GM12878 (cell line): ENCODE measurements at places on chromosomes 6 and 20.

- no peaks in the 10 kb centered on the region for H3K36me3 ChIP-seq
- no peaks in the 10 kb centered on the region for H3K27me3 ChIP-seq
- H3K27ac ChIP-seq, result no peak overlapping the region
- no peak overlapping the region for H3K4me3 ChIP-seq
- DNase-seq, result no peak
- no peaks in the 10 kb centered on the region for H3K4me1 ChIP-seq
Measured at GRCh38 chr20:3405139-3405538, 2.3 kb downstream of the DNAAF9 start.

DNA sequence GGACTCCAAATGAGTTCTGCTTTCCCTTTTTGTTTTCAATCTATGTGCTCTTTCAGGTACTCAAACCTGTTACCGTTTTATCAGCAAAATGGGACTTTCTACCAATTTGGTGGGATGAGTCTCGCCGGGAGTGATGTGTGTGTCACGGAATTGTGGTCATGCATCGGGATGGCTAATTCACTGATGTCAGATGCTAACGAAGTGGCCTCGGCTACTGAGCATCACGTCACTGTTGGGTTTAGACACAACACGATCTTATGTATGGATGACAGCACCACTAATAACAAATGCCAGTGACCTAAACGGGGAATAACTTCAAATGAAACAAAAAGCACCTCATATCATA is 1.6 kb upstream of the PCK1 start:
- H3K4me3 ChIP-seq, result no peak overlapping the region
- H3K36me3 ChIP-seq, result no peaks in the 10 kb centered on the region
- H3K4me1 ChIP-seq, result no peaks in the 10 kb centered on the region
- peaks cover 9% of the 10 kb centered on the region for H3K27me3 ChIP-seq

- H3K27ac ChIP-seq, result no peak overlapping the region
- no peak for DNase-seq
- no peaks in the 10 kb centered on the region for H3K36me3 ChIP-seq
- no peaks in the 10 kb centered on the region for H3K27me3 ChIP-seq
- no peak overlapping the region for H3K4me3 ChIP-seq
Measured at GRCh38 chr6:71733970-71734899, 152.1 kb upstream of the RIMS1 start.

GRCh38 chr6:132330759-132331158 is 70.5 kb downstream of the MOXD1 start:
- H3K36me3 ChIP-seq, result no peaks in the 10 kb centered on the region
- H3K4me3 ChIP-seq, result no peak overlapping the region
- H3K27ac ChIP-seq, result no peak overlapping the region
- H3K4me1 ChIP-seq, result no peaks in the 10 kb centered on the region
- H3K27me3 ChIP-seq, result no peaks in the 10 kb centered on the region

DNA sequence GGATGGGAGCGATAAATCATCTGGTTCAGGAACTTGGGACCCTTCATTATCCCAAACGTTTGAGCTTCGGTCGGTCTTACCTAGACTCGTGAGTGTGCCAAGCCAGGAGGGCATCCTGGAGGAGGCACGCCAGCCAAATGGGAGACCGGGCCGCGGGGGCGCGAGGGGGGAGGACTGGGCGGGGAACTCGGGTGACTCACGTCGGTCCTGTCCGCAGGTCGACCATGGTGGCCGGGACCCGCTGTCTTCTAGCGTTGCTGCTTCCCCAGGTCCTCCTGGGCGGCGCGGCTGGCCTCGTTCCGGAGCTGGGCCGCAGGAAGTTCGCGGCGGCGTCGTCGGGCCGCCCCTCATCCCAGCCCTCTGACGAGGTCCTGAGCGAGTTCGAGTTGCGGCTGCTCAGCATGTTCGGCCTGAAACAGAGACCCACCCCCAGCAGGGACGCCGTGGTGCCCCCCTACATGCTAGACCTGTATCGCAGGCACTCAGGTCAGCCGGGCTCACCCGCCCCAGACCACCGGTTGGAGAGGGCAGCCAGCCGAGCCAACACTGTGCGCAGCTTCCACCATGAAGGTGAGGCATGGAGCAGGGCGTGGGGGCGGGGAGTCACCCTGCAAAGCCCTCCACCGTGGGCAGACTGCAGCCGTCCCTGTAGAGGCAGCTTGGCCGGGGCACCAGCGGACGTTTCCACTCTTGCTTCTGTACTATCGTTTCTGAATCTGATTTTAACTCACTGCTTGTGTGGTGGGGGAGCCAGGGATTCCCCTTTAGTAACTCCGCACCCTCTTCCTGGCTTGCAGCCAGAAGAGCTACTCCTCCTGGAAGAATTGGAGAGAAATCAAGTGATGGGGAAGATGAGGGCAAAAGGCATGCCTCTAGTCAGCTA is 2.7 kb downstream of the BMP2 start:
- no peaks in the 10 kb centered on the region for H3K36me3 ChIP-seq

DNA sequence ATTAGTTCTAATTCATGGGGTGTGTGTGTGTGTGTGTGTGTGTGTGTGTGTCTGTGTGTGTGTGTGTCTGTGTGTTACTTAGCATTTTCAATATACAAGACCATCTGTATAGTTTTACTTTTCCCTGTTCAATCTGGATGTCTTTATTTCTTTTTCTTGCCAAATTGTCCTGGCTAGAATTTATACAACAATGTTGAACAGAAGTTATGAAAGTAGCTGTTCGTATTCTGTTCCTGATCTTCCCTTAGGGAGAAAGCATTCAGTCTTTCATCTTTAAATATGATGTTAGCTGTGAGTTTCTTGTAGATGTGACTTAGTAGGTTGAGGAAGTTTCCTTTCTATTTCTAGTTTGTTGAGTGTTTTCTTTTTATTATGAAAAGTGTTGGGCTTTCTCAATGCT is 334.7 kb upstream of the RNF24 start:
- no peaks in the 10 kb centered on the region for H3K36me3 ChIP-seq
- no peak for DNase-seq
- H3K4me3 ChIP-seq, result no peak overlapping the region
- H3K27me3 ChIP-seq, result no peaks in the 10 kb centered on the region; the same call in 1 of the 2 replicates
- no peaks in the 10 kb centered on the region for H3K4me1 ChIP-seq

DNA sequence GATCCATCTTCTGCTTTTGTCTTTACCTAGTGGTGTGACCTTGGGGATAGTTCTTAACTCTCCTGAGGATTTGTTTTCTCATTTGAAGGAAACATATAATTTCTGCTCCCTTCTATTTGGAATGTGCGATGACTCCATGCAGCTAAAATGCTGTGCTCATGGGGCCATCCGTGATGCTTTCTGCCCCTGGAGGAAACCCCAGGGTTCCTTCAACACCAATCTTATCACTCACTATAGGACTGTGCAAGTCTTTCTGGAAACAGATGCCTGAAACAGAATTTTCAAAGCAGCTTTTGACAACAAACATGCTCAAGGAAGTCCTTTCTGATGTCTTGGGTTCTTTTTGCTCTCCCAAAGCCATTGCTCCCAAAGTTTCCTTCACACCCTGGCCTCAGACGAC is 128.8 kb upstream of the GGTLC1 start:
- no peak overlapping the region for H3K27ac ChIP-seq
- H3K27me3 ChIP-seq, result no peaks in the 10 kb centered on the region; the same call in none of the 2 replicates
- H3K36me3 ChIP-seq, result no peaks in the 10 kb centered on the region
- no peaks in the 10 kb centered on the region for H3K4me1 ChIP-seq

DNA sequence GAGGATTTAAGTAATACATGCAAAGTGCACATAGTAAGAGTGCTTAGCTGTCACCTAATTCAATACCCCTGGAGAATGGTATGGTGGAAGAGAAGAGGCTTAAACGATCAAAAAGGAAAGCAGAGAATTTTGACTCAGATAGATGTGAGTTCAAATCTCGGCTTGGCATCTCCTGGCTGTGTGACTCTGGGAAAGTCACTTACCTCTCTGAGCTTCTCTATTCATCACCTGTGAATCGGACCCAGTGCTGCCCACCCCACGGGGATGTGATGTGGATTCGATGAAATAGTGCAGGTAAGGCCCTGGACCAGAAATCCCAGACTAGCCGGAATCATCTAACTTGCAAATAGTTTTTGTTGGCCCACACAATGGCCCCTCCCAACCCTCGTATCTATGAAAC is 1.8 kb upstream of the B4GALT5 start:
- no peak overlapping the region for H3K27ac ChIP-seq
- no peaks in the 10 kb centered on the region for H3K27me3 ChIP-seq
- H3K4me1 ChIP-seq, result peaks cover 5% of the 10 kb centered on the region; the same call in 1 of the 2 replicates
- DNase-seq, result no peak
- no peaks in the 10 kb centered on the region for H3K36me3 ChIP-seq

DNA sequence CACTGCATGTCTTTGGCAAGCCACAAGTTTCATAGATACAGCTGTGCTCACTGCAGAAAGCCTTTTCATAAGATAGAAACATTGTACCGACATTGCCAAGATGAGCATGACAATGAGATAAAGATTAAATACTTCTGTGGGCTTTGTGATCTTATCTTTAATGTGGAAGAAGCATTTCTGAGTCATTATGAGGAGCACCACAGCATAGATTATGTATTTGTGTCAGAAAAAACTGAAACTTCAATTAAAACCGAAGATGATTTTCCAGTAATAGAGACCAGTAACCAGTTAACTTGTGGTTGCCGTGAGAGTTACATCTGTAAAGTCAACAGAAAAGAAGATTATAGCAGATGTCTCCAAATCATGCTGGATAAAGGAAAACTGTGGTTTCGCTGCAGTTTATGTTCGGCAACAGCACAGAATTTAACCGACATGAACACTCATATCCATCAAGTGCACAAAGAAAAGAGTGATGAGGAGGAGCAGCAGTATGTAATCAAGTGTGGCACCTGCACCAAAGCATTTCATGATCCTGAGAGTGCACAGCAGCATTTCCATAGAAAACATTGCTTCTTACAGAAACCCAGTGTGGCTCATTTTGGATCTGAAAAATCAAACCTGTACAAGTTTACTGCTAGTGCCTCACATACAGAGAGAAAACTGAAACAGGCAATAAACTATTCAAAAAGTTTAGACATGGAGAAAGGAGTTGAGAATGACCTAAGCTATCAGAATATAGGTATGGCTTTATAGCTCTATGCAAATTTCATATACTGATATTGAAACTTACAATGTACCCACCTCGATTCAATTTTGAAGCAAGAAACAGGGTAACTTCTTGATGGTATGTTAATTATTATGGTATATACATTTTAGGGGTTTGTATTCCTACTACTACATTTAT is 23.9 kb upstream of the BAG2 start:
- H3K27me3 ChIP-seq, result no peaks in the 10 kb centered on the region
- H3K27ac ChIP-seq, result no peak overlapping the region
- H3K4me1 ChIP-seq, result no peaks in the 10 kb centered on the region
- no peaks in the 10 kb centered on the region for H3K36me3 ChIP-seq
- H3K4me3 ChIP-seq, result no peak overlapping the region
- no peak for DNase-seq

GRCh38 chr6:135592276-135592675 is 94.7 kb upstream of the AHI1 start:
- H3K4me3 ChIP-seq, result no peak overlapping the region
- no peak for DNase-seq
- no peaks in the 10 kb centered on the region for H3K4me1 ChIP-seq
- no peaks in the 10 kb centered on the region for H3K36me3 ChIP-seq
- H3K27ac ChIP-seq, result no peak overlapping the region

GRCh38 chr6:5814116-5814515 is 192.6 kb downstream of the NRN1 start:
- no peak overlapping the region for H3K27ac ChIP-seq
- H3K27me3 ChIP-seq, result no peaks in the 10 kb centered on the region; the same call in 1 of the 2 replicates
- H3K4me1 ChIP-seq, result 0 out of 2 replicates have a peak, but pooled peaks cover 5% of the 10 kb centered on the region
- H3K4me3 ChIP-seq, result no peak overlapping the region
- H3K36me3 ChIP-seq, result no peaks in the 10 kb centered on the region
- DNase-seq, result no peak

DNA sequence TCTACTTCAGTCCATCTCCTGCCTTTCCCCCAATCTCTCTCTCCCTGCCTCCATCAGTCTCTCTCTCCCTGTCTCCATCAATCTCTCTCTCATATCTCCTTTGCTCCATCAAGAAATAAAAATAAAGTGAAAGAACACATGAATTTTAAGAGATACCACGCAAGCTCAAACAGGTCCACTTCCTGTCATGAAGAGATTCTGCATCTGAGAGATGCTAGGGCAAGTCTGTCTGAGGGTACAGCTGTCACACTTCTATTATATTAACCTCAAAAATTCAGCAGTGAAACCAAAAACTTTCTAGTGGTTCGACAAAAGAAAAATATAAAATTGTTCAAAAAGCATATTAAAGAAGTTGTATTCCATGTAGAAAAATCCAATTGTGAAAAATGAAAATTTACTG is 296.8 kb upstream of the RSPO3 start:
- no peaks in the 10 kb centered on the region for H3K4me1 ChIP-seq
- no peaks in the 10 kb centered on the region for H3K27me3 ChIP-seq
- no peak for DNase-seq
- H3K27ac ChIP-seq, result no peak overlapping the region

GRCh38 chr6:169774347-169774746 is 22.9 kb downstream of the ERMARD start:
- no peaks in the 10 kb centered on the region for H3K27me3 ChIP-seq
- no peak overlapping the region for H3K27ac ChIP-seq
- no peak overlapping the region for H3K4me3 ChIP-seq
- peaks cover 17% of the 10 kb centered on the region; the same call in 1 of the 2 replicates for H3K36me3 ChIP-seq
- H3K4me1 ChIP-seq, result no peaks in the 10 kb centered on the region
- no peak for DNase-seq

- H3K36me3 ChIP-seq, result no peaks in the 10 kb centered on the region
- no peaks in the 10 kb centered on the region for H3K27me3 ChIP-seq
- no peak overlapping the region for H3K4me3 ChIP-seq
Measured at GRCh38 chr20:51656726-51657260, 111.4 kb downstream of the ATP9A start.
